ENCODE measurements at places on chromosomes 16 and 17.

GRCh38 chr16:49590166-49590871 lies 216.7 kb downstream of the C16orf78 start:
- DNase-seq, result no peak

DNA sequence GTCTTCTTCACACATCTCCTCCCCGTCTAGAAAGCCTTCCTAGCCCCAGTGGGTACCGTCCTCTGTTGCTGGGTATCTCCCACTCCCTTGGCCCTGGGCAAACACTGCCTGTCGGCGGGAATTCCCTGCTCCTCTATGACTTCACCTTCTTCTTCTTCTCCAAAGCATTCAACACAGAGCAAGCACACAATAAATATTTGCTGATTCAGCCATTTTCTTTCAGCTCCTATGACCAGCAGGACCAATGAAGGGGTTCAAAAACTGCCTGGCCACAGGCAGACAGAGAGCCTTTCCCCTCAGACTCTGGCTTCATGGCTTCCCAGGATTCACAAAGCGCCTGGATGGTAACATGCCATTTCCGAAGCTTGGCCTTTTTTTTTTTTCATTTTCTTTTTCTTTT lies 53.2 kb upstream of the ADCY9 start:
- DNase-seq, result no peak

- DNase-seq, result no peak
Observed at GRCh38 chr17:34076743-34077631, 178.1 kb upstream of the CCL2 start.

DNA sequence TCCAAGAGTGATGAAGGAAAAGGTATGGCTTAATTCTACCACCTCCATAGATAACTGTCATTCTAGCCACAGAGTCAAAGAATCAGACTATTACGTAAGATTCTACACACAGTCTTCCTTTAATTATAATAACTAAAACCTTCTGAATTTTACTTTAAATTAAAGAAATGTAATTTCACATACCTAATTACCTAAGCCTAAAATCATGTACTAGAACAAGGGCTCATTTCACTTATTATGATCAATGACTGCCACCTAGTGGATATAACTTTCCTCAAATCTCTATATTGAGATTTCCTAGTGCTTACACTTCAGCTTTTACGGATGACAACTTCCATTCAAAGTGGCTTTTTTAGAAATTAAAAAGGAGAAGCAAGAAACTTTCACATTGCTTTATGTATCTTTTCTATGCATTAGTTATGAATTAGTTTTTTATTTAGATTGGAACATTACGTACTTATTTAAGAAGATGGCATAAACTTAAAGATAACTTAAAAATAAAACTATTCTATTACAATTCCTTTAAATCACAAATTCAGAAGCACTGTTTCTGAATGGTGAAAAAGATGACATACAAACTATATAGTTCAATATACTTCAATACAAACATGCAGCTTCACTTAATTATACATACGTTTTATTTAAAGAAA lies 18.2 kb upstream of the ABCA10 start:
- no peak for DNase-seq

DNA sequence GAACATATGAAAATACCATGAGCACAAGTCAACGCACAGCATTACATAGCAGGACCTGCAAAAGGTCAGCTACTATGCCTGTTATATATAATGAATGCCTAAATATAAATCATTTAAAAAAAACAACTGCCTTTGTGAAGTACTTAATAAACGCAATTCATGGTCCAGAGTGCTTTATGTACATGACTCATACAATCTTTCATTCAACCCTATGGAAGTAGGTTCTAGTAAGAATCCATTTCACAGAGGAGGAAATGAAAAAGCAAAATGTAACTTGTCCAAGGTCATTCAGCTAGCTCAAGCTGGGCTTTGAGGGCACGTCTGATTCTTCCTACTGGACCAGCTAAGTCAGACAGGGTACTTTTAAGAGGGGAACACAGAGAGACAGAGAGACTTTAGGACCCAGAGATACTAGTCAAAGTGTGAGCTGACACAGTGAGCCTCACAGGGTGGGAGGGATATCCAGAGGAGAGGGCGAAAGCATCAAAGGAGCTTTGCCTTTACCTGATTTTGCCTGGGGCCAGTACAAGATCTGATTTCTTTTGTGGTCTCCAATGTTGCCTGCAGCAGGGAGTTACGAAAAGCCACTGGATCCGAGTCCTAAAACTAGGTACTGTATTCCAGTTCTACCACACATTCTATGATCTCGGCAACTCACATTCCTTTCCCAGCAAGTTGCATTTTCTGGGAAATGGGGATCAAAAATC lies 83.4 kb upstream of the ZFHX3 start:
- no peak for DNase-seq

DNA sequence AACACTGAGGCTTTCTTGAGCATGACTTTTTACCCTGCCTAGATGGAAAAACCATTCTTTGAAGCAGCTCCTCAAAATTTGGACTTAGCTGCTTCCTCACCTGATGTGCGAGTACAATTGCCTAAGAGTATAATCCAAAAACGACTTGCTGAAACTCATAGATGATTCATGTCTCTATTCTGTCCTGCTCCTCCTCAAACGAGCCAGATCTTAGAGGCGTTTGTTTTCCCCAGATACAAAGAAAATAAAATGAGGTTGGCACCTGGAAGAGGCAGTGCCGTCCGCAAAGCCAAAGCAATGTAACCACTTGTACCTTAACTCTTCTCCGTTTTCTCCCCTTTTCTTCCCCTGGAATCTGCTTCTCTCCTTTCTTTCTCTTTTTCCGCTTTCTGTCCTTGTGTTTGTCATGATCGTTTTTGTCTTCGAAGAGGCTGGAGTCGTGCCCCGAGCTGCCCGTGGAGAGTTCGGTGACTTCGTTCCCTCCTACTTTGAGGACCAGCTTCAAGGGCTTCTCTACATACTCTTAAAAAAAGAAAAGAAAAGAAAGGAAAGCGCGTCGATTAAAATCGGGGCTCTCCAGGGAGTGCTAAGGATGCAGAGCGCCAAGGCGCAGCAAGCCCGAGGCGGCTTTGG lies 895 bp downstream of the BRD7 start:
- DNase-seq, result no peak

DNA sequence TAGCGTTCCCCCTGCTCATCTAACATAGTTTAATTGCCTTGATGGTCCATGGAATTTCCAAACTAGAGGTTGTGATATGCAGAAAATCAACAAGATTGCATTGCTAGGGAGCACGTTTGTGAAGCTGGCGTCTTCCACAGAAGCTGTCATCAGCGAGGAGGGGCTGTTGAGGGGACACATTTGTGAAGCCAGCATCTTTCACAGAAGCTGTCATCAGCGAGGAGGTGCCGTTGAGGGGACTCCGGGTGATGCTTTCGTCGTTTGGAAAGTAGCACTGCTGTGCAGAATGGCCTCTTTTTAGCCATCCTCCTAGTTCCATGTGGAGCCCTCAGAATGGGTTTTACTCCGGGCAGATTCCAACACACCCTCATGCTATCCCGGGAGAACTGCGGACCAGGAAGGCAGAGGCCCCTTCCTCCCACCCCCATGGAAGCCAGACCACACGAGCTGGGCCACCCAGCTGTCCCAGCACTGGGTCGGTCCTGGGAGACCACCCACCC lies 119.6 kb upstream of the CHMP6 start:
- no peak for DNase-seq

- DNase-seq, result no peak
Observed at GRCh38 chr17:41315204-41315794, at the start of gene KRTAP17-1. Gene KRTAP17-1 (minus strand): TSS chr17:41315710. CDS start chr17:41315650, 60 bp downstream.

DNA sequence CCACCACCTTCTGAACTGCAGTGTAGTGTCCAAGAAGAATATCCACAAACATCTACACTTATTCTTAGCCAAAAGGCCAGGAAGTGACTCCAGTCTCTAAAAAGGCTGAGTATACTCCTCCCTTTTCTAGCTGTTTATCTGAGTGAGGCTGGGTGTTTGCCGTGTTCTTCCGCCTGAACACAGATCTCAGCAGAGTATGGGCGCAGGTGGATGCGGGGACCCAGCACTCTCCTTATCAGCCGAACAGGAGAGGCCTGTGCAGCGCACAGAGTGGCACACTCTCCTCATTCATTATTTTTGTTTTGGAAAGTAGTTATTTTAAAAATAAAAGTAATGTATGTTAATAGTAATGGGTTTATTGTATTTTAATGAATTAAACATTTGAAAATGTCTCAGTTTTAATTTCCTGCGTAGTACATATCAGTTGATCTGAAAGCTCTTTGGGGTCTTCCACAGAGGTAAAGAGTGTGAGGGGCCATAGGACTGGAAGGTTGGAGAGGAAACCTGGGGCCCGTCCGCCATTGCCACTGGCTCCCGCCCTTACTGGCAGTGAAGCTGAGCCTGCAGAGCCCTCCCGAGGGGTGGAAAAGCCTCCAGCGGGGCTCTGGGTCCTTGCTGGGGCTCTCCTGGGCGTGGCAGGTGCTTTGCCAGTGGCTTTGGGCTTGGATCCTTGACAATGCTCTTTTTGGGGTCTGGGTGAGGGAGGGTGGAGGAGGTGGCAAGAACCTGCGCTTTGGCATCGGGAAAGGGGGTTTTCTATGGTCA lies 53.8 kb downstream of the PDPK1 start:
- no peak for DNase-seq

- no peak for DNase-seq
Observed at GRCh38 chr16:598823-599739, 9.2 kb downstream of the RAB40C start.

DNA sequence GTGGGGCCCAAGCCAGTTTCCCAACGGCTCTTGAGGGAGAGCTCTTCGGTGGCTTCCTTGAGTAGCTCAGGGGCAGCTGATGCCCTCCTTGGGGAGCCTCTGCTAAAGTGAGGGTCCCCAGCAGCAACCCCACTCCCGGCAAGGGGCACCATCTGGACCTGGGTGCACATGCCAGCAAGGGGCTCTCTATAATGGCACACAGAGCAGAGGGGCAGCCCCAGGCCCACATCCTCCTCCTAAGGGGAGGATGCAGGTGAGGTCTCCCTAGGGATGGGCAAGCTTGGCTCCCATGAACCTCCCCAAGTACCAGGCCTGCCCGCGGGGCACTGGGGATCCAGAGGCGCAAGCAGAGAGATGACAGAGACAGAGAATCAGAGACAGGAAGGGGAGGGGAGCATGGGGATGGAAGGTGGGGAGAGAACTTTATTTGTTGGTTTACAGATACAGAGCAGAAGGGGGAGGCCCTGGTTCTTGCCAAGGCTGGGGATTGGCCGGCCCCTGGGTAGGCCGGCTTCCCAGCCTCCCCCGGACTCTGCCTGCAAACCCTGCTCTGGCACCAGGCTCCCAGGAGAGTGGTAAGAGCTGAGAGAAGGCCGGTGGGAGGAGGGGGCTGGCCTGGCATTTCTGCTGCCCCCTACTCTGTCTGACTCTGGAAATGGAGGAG lies 61.4 kb downstream of the SRCIN1 start:
- DNase-seq, result no peak
